ENCODE measurements at places on chromosomes 16 and 17. TPM values are rescaled to one million over a fixed set of nuclear protein-coding genes. Genes with fewer than 3 reads are reported as not detected.

The OTOA gene
- total RNA-seq: 0.09 TPM

The TPSAB1 gene
- 0.27 TPM for total RNA-seq

The BEAN1 gene
- 5.6 TPM for total RNA-seq

The ZP2 gene
- not detected for total RNA-seq

The CCL2 gene
- 10.8 TPM for total RNA-seq

The CSF3 gene
- 1.8 TPM for total RNA-seq

The PRM3 gene
- total RNA-seq: not detected

The CRHR1 gene
- 0.07 TPM for total RNA-seq

The SLC13A2 gene
- total RNA-seq: 0.12 TPM

The ITGAX gene
- total RNA-seq: 0.82 TPM

The FOXN1 gene
- 0.02 TPM for total RNA-seq

The ABCC12 gene
- total RNA-seq: 0.05 TPM

The ANKRD40 gene
- total RNA-seq: 46.8 TPM

The CSH2 gene
- not detected for total RNA-seq

The ST6GALNAC2 gene
- total RNA-seq: 0.51 TPM

The MYH10 gene
- total RNA-seq: 24.5 TPM

The TTYH2 gene
- 1.6 TPM for total RNA-seq
